ENCODE measurements at places on chromosomes 2 and 18. TPM values are rescaled to one million over a fixed set of nuclear protein-coding genes. Genes with fewer than 3 reads are reported as not detected.

Gene MEIS1
- 107 TPM for total RNA-seq

Gene ABCG5
- not detected for total RNA-seq

Gene IL36RN
- not detected for total RNA-seq

Gene SRD5A2
- not detected for total RNA-seq

Gene HES6
- total RNA-seq = 152 TPM

Gene GPR45
- total RNA-seq = 0.30 TPM

Gene WNT10A
- total RNA-seq = not detected
